ENCODE measurements at places on chromosomes 3 and 15.

- DNase-seq = no peak
Observed at GRCh38 chr15:56887782-56888438, 30.5 kb upstream of the TCF12 start.

GRCh38 chr3:134916276-134916961 is 121.4 kb downstream of the EPHB1 start:
- DNase-seq = no peak

GRCh38 chr3:42906070-42906847 is at the start of gene ZNF662:
ZNF662 (plus strand) TSS chr3:42906142; CDS start chr3:42908115, 1,973 bp downstream.
- DNase-seq = no peak

GRCh38 chr3:193805448-193805847 is 212.4 kb downstream of the OPA1 start:
- DNase-seq = no peak

DNA sequence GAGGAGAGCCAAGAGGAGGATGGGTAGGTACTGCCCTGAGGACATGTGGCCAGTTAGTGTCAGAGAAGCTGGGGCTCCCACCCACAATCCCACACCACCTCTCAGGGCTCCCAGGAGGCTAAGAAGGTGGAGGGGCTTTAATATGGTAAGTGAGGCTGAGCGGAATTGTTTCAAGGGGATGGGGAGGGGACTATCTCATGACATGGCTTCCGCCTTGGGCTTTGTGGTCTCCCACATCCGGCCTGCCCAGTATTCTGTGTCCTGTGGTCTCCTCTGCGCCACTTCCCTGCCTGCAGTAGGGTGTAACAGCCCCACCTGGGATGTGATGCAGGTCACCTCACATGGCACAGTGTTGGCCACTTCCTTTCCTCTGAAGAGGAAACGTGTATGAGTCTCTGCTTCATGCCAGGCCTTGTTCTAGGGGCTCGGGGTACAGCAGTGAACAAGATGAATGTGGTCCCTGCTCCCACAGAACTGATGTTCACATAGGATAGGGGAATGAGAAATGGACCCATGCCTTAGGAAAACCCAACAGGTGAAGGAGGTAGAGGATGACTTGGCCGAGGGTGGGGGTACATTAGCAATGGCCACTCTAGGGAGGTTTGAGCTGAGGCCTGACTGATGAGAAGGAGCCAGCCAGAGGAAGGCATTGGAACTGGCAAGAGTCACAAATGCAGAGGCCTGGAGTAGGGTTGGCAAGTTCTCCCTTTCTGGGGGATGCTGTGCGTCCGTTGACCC is 3.2 kb downstream of the NEIL1 start:
- DNase-seq = peak; percentile 75

GRCh38 chr3:122893282-122893681 is 98.4 kb downstream of the SLC49A4 start:
- no peak for DNase-seq

DNA sequence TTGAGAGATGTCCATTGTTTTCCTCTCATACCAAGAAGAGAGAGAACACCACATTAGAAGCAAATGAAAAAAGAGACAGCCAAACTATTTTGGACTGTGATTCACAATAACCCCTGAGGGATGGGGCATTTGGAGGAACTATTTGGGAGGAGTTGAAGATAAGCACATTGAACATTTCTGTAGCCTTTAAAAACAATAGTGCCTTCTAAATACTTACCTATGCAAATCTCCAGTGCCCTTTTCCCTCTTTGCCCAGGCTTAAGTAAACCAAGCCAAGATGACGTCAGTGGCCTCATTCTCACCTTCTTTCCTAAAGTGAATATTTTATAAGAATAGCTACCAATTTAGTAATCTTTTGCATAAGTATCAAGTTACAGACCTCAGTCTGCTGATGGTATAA is 89.7 kb upstream of the COL8A1 start:
- no peak for DNase-seq

- no peak for DNase-seq
Observed at GRCh38 chr3:42505128-42505848, 2.8 kb downstream of the VIPR1 start.

DNA sequence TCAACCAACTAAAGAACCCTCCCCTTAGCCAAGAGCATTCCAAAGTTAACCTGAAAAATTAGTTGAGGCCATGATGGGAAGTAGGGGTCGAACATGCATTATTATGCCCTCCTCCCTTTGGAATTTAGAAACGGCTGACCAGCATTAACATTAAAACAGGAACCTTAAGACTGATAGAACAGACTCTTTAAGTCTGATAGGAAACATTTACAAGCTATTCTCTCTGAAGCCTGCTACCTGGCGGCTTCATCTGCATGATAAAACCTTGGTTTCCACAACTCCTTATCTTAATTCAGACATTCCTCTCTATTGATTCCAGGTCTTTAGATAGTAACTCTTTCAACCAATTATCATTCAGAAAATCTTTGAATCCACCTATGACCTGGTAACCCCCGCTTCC is 331.0 kb downstream of the CGGBP1 start:
- DNase-seq = no peak

GRCh38 chr3:73041537-73041936 is 19.9 kb upstream of the EBLN2 start:
- DNase-seq = no peak

- no peak for DNase-seq
Observed at GRCh38 chr3:183307749-183308148, 54.7 kb downstream of the B3GNT5 start.

GRCh38 chr15:66046751-66047150 is 177.5 kb downstream of the RAB11A start:
- no peak for DNase-seq

GRCh38 chr3:69695443-69695842 is 43.8 kb upstream of the MITF start:
- no peak for DNase-seq

DNA sequence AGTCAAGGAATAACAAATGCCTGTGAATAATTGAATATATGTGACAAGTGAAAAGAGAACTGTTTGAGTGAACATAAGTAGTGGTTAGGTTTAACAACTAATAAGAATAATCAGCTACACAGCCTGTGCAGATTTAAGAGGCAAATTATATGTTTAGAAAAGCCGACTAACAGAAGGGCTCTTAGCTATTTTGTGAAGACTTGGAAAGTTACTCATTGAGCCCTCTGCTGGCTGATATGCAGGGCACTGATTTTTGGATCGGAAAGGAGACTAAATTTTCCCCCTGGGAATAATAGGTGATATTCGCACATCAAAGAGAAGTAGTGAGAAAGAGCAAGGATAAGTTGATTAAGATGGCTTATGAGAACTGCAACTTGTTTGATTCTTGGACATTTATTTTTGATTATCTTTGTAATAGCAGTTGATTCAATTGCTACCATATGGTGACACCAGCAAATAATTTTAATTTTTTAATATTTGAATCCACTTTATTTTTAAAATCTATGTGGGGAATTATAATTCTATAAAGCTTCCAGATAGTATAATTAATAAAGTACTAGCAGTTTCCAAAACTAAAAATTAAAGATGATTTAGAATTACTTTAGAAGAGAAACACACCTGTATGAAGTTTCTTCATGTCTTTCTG is 156.2 kb downstream of the NLGN1 start:
- DNase-seq = no peak

DNA sequence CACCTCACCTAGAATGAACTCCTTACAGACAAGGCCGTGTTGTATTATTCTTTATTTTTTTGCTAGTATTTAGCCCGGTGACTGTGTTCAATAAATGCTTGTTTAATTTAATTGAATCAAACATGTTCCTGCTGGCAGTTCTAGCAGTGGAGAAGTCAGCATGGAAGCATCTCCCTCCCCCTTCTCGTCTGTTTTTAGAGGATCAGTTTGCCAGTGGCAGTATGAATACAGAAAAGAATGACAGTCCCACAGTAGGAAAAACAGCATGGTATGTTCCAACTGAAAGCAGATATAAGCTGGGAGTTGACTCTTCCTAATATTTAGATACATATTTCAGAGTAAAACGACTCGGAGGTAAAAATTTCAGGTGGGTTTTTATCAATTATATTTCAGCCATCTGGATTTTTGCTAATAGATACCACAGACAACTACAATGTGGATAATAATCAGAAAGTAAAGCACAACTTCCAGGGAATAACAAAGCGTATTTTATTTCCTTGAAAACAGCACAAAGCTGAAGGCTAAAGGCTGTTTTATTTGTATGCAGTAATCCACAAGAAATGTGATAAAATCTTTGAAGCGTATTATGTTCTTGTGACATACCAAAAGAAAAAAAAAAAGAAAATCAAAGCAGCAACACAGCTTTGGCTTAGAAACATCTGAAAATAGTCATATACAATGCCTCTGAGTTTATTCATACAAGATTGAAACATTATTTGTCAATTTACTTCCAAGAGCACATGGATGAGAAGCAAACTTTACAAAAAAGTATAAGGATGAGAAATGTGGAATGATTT is 244.5 kb upstream of the KCNMB2 start:
- no peak for DNase-seq

DNA sequence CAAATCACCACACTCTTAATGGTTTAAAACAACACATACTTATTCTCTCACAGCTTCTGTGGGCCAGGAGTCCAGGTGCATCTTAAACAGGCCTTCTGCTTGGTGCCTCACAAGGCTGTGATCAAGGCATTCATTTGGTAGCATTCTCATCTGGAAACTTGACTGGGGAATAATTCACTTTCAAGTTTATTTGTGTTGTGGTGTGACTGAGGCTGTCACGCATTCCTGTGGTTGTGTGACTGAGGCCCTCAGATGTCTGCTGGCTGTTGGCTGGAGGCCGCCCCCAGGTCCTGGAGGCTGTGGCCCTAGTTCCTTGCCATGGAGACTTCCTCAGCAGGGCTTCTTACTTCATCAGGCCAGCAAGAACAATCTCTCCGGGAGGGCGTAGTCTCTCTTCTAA is 16.9 kb upstream of the FAM3D start:
- no peak for DNase-seq

Data from effector memory CD4-positive, alpha-beta T cell (primary cell).